NCI-H2107 (cell line): ENCODE measurements at places on chromosomes 5 and 9.
A peak's percentile ranks its signal among the peaks of the same experiment; 100 is the strongest.

- DNase-seq = no peak
Observed at GRCh38 chr9:105262497-105262896, 18.0 kb downstream of the SLC44A1 start.

GRCh38 chr9:29144476-29144875 is 1571.2 kb upstream of the C9orf72 start:
- no peak for DNase-seq

DNA sequence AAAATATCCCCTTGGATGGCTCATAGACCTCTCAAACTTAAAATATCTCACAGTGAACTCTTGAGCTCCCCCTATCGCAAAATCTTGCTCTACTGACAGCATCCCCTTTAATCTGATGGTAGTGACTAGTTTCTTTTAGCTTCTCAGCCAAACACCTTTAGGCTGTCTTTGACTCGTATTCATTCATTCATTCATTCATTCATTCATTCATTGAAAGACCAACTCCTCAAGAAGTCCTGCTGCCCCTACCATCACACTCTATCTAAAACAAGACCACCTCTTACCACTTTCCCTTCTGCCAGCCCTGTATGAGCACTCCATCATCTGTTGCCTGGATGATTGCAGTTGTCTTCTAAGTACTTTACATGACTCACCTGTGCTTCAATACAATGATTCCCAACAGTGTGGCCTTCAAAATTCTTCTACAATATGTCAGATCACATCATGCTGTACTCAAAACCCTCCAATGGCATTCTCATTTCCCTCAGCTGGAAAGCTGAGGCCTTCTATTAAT is 46.8 kb downstream of the ITGA2 start:
- no peak for DNase-seq

DNA sequence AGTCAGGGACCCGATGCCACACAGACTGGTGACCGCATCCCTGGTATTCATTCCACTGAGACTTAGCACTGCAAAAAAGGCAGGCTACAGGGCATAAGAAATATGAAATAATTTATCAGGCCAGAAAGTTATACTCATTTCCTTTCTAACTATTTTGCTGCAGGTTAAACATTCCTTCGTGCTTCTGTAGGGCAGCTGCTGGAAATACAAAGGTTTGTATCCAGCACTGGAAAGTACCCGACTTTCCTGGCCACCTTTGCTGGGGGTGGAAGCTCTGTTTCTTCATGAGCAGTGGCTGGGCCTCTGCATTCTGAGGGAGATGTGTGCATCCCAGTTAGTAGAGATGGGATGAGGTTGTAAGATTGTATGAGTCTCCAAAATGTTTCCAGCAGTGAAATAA is 478.6 kb upstream of the WWC1 start:
- no peak for DNase-seq

- DNase-seq = no peak
Observed at GRCh38 chr9:23659346-23660006, 166.6 kb downstream of the ELAVL2 start.

DNA sequence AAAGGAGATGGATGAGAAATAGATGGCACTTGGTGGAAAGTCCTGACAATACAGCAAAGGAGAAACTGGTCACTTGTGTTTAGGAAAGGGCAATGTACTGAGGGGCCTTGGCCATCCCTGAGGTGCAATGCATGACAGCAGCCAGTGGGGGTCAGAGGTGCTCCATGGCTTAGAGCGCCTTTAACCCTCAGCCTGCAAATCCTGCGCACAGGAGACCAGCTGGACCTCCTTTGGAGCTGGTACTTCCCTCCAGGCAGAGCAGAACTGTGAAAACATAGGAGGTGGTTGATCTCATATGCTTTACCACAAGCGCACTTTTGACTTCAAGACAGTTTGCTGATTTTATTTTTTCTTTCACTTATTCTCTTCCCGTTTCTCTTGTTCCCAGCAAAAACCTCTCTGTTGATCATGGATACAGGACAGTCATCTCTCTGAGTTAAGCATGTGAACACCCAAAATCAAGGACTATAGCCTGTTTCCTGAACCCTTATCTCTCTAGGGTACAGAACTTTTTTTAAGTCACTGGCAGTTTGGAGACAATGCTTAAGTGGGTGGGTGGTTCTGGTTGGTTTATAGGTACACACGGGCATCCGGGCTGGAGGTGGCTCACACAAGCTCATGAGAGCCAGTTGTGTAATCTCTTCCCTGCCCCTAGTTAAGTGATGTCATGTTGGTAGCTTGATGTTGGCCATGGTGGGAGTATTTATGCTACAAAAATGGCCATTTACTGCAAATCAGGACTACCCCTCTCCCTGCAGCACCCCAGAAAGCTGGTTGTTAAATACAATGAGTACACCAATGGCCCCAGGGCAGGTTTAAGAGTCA is 37.6 kb upstream of the ANKRD55 start:
- peak; percentile 49 for DNase-seq

GRCh38 chr9:89721176-89721700 is 116.4 kb downstream of the GADD45G start:
- no peak for DNase-seq

DNA sequence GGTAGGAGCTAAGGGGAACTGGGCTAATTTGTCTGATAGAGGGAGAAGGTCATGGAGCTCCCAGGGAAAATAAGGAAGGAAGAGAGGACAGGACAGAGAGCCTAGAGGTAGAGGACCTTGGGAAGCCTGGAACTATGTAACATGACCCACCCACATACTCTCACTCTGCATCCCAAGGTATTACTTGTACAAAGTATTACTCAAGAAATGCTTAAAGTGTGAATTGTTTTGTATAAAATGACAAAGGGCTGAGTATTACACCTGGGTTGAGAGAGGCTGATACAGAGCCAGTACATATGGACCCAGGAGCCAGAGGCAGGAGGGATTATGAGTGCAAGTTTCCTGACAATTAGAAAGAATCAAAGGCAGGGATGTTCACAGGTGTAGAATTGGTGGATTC is 80.5 kb upstream of the ANKRD55 start:
- no peak for DNase-seq

DNA sequence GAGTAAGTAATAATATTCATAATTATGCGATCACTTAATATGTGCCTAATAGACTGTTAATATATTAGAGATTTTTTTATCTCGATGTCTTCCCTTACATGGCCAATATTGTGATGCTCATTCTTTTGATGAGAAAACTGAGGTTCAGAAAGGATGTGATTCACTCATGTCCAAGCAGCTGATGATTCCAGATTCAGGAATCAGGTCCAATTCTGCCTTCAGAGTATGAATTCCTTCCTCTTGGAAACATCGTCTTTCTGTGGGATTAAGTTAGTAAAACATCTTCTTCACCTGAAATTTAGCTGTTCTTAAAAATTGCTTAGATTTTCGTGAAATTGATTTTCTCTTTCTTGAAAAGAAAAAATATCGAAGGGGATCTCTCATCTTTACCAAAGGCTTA is 242.5 kb upstream of the RFX3 start:
- DNase-seq = no peak

DNA sequence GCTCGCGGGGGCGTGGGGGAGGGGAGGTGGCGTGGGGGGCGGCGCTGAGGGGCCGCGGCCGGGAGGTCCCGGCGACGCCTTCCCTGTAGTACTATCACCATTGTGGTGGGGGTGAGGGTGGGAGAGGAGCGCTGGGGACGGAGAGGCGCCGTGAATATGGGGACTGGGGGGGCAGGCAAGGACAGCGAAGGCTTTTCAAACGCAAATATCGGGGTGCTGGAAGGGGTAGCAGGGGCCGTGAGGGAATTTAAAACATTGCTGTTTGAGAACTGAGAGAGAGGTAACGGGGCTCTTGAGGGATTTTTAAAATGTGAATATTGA is 427 bp downstream of the RBM27 start:
- DNase-seq = no peak

- DNase-seq = no peak
Observed at GRCh38 chr9:16664211-16664610, 206.3 kb downstream of the BNC2 start.

DNA sequence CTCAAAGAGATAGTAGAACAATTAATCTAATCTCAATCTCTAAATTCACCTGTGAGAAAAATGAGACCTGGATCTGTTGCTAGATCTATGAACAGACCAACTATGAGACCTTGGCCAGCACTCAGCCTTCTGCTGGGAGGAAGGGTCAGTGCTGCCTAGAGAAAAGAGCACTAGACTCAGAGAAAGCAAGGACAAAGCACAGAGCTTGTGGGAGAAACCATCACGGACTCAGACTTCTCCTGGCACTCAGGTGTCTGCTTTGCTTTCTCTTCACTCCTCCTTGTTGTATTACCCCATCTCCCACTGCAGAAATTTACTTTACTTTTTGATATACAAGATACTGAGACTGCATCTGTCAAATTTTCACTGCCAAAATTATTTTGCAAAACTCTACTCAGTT is 890.0 kb upstream of the NUDT12 start:
- no peak for DNase-seq

- DNase-seq = no peak
Observed at GRCh38 chr9:107251756-107252322, 31.2 kb upstream of the RAD23B start.

DNA sequence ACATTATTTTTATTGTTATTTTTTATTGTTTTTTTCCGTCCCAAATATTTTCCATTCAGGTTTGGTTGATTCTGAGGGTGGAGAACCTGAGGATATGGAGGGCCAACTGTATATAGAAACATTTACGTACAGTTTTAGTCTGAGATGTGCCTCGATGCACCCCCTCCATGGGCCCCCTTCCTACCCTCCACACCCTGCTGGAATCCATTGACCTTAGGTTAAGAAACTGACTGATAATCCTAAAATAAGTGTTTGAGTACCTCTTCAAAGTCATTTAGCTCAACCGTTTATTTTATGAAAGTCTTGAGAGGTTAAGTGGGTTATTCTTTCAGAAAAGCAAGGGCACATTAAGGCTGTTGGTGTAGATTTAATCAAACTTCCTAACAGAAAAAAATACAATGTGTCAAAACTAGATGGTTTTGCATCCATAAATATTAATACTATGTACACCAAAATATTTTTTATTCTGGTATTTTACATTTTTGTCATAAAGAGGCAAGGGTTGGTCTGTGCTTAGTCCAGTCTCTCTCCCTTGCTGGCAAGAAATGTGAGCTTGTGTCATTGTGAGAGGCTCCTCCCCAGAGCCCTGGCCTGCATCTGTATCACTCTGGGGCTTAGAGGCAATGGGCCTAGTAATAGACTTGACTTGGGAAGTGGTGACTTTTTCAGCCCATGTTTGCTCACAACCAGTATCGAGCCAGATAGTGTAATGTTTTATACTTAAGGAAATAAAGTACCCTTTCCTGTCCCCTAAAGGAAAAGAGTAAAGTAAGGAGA is 15.7 kb downstream of the MTRR start:
- no peak for DNase-seq

DNA sequence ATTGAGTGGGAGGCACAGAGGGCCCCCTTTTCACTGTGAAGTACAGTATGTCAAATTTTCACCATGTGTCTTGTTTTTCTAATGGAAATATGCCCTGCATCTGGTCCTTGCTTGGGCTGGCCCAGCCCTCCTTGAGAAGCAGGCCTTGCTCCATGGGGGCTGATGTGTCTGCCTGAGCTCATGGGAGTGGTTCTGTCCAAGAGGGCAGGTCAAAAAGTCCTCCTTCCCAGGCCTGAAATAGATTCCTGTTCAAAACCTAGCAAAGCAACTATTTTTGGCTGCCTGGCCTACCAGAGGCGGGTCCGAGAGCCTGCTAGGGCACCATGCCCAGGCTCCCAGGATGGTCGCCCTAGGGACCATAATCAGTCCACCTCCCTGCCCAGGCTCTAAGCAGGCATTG is 40.5 kb upstream of the NEURL1B start:
- DNase-seq = no peak

GRCh38 chr5:27701931-27702903 is 663.8 kb upstream of the CDH9 start:
- peak; percentile 2 for DNase-seq

- no peak for DNase-seq
Observed at GRCh38 chr9:98654247-98654646, 54.5 kb downstream of the GABBR2 start.

DNA sequence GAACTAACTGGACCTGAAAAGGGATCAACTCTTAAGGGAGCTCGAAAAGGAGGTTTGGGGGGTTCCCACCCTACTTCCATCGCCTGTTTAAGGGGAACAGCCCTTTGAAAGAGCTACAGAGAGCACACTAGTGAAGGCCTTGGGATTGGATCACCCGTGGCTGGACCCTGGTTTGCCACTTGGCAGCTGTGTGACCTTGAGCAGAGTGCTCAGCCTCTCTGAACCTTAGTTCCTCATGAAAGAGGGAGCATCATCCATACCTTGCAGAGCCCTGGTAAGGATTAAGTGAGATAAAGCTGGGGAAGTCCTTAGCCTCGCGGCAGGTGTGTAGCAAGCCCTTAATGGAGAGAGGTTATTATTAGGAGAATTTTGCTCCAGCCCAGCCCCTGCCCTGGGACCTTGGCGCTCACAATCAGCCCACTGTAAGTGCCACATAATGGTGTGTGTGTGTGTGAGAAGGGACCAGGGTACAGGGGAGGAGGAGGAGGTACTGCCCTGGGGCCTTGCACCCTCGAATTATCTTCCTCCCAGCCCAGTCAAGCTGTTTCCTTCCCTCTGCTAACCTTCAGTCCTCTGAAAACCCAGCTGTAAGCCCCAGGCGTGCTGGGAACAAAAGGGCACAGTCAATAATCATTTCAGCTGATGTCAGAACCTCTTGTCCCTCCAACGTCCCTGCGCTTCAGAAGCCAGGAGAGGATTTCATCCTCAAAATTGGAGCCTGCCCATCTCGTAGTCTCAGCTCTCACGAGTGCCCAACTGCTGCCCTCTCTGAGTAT is 42.9 kb downstream of the FOXI1 start:
- no peak for DNase-seq

GRCh38 chr5:56112526-56113121 is 117.9 kb upstream of the IL6ST start:
- DNase-seq = no peak

DNA sequence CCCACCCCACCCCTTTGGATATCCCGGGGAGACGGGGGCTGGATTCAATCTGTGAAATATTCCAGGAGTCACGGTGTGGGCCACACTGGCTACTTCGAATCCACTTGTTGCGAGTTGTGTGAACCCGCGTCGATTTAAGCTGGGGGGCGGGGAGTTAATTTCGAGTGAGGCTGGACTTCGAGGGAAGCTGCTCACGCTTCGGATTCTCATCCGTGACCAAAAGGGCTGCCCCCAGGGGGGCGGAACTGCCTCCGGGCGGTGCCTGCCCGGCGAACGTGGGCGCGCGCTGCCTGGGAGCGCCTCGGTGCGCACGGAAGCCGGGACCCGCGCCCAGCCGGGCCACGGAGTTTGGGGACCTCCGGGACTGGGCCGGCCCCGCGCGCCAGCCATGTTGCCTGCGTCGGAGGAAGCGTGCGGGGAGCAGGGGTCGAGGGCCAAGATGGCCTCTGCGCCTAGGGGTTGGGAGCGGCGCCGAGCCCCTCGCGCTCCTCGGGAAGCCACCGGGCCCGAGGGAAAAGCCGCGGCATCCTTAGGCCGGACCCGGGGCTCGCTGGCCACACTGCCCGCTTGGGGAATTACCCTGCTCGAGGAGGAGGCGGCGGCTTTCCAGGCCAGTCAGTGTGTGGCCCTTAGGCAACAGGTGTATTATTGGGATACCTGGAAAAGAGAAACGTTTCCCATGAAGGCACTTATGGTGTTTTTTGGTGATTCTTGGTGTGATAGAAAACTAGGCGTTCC is 975 bp downstream of the OCLN start:
- DNase-seq = no peak

- no peak for DNase-seq
Observed at GRCh38 chr9:36930941-36931340, 103.1 kb downstream of the PAX5 start.

- no peak for DNase-seq
Observed at GRCh38 chr5:127492854-127493738, 24.3 kb upstream of the PRRC1 start.
